ENCODE measurements at places on chromosomes 4 and X.

DNA sequence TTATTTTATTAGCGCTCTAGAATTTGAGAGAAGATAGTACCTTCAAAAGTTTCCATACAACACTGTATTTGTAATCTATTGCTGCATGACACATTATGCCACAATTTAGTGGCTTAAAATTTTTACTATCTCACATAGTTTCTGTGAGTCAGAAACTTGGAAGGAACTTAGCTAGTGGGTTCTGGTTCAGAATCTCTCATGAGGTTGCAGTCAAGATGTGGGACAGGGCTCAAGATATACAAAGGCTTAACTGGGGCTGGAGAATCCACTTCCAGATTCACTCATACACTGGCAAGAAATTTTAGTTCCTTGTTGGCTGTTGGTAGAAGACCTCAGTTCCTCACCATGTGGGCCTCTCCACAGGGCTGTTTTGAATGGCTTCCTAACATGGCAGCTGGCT is 11.5 kb upstream of the C4orf54 start:
- no peak for DNase-seq

DNA sequence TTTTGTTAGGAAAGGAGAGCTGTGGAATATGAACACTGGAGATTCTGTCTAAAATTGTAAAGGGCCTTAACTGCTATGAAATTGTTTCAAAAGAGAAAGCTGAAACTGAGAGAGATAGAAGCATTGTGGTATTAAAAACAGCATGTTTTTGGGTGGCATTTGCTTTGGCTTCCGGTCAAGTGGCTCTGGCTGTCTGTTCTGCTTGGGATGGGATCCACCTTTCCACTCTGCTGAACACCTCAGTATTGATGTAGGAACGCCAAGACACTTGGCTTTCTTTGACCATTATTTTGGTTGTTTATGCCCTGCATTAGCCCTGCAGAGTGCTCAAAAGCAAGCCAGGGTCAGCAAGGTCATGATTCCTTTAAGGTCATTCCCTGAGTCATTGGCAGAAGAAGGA is 199.7 kb downstream of the SLC4A4 start:
- no peak for DNase-seq

- no peak for DNase-seq
Measured at GRCh38 chrX:96729868-96730643, 45.4 kb downstream of the DIAPH2 start.

DNA sequence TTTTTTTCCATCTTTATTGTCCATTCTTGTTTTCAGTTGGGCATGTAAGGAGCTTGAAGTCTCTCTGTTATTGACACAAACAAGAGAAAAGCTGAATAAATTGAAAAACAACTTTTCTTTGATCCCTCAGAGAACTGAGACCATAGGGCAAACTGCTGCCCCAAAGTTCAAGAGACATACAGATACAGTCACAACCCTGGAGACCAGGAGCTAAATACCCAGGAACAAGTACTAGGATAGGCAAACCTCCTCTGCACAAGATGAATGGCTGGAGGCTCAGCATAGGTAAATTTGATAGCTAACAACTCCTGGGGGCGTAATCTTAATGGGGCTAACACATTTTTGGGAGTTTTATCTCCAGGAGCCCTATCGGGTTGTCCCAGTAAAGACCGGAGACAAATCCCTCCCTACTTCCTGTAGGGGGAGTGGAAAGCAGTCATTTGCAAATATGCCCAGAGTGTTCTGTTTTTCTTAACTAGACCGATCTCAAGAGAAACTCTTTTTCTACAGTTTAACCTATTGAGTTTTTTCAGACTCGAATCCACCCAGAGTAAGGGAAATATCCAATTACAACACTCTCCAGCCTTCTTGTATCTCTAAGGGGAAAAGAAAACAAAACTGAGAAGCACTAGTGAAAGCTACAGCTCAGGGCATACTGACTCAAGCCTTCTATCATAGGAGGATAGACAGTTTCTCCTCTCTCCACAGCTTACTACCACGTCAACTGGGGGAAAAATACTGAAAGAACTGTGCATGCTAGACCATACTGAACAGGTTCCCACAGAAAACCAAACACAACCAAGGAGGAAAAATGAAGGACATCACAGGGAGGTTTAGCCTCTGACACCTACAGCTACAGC is 23.1 kb downstream of the MAGEA8 start:
- no peak for DNase-seq

DNA sequence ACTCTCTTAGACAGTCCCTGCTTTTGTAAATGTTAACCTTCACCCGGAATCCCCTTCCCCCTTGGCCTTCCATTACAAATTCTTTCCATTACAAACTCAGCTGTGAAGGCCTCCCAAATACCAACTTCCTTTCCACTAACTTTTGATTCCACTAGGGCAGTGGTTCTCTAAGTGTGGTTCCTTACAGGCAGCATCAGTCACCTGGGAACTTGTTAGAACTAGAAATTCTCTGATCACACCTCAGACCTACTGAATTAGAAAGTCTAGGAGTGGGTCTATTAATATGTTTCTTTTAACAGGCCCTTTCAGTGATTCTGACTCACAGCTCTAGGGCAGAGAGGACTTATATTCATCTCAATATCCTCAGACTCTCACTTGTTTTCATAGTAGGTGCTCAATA is 19.0 kb upstream of the MRPL1 start:
- DNase-seq: no peak

GRCh38 chr4:185956544-185956940 is 112.4 kb upstream of the TLR3 start:
- DNase-seq: no peak

DNA sequence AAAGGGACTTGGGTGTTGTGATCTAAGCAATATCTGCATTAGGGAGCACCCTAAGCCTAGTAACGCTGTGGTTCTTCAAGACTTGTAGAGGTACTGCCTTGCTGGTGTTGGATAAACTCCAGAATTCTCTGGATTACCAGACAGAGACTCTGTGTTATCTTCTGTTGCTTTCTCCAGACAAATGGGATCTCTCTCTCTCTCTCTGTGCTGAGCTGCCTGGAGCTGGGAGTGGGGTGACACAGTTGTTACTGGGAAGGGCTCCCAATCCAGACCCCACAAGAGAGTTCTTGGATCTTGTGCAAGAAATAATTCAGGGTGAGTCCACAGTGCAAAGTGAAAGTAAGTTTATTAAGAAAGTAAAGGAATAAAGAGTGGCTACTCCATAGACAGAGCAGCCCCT is 48.8 kb downstream of the MCUB start:
- no peak for DNase-seq

DNA sequence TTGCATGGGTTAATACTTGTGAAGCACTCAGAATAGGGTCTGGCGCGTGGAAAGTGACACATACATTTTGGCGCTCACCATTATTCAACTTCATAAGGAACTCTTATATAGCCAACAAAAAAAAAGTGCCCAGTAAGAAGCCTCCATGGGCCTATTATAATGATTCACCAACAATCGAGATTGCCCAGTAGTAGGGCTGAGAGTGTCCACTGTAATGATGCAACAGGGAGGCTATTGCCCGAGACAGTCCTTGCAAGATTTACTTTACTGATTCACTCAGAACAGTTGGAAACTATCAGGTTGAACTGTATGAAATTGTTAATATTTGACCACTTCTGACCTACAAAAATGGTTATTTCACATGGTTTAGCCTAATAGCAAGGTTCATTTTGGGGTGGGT is 86.0 kb downstream of the PJA1 start:
- no peak for DNase-seq

- no peak for DNase-seq
Measured at GRCh38 chr4:29853833-29854232, 866.3 kb upstream of the PCDH7 start.

DNA sequence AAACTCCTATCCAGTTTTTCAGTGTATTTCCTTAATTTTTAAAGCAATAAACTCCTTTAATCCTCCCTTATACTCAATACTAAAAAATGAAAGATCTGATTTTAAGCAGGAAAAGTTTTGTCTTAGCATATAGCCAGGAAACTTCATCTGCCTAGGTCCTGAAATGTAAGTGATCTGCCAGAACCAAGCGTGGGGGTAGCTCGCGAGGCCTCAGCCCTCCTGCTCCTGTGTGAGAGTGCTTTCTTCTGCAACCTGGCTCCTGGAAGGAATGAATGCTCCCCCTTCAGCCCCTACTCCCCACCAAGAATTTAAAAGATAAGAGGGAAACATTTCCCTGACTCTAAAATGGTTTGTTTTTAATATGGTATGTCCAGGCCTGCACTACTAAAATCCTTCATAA is 160.1 kb downstream of the CBR4 start:
- no peak for DNase-seq

DNA sequence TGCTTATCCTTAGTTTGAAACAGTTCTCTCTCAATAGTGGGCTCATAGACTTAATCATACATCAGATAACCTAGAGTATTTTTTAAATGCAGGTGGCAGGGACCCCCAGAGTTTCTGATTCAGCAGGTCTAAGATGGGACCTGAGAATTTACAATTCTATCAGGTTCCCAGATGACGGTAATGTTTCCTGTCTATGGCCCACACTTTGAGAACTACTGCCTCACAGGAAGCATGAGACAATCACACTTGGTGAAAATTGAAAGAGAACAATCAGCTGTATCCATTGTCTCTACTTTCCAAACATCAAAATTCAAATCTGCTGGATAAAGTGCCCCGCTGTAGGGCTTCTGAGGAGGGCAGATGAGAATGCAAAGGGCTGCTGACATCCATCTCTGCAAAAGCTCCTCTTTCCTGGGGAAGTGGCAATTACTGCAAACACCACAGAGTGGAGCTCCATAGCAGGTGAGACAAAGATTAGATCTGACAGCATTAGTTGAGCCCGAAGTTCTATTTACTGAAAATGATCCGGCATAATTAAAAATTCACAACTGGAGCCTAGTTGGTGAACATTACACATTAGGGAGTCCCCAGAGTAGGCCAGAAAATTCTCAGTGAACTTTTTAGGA is 187.8 kb upstream of the MBNL3 start:
- DNase-seq: peak; percentile 1

All from SHP77 (cell line).